ENCODE measurements at places on chromosomes 5 and 9.

- DNase-seq, result no peak
Observed at GRCh38 chr9:103757062-103757461, 337.0 kb upstream of the SMC2 start.

GRCh38 chr9:91240596-91241165, 121.0 kb downstream of the AUH start:
- DNase-seq, result no peak

DNA sequence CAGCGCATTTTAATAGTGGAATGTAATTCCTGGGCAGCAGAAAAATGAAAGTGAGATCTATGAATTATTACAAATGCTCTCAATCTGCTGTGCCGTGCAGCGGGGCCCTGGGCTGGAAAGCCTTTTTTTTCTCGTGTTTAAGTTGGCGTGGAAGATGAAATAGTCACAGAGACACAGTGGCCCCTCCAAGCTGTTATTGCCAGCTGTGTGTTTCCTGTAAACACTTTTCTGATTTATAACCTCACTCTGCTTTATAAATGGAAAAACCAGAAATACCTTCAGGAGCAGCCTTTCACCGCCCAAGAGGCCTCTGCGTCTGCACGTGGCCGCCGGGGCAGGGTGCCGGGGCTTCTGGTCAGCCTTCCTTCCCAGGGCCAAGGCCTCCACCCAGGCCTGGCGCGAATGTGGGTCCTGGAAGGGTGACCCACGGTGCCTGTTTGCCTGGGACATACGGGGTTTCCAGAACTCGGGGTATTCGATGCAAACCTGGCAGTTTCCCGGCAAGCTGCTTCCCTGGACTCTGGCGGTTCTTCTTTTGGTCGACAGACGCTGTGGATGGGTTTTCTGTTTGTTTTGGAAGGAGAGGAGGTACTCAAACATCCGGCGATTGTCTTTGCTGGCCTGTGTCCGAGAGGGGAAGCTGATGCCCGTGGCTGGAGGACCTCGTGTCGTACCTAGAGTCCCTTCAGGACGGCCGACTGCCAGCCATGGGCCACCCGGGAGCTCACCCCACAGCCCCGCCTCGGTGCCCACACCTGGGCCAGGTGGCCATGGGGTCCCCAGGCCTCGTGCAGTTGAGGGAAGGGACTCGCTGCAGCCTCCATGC, 256.7 kb downstream of the PARP8 start:
- DNase-seq, result no peak

GRCh38 chr9:98594546-98595160, 114.1 kb downstream of the GABBR2 start:
- DNase-seq, result no peak

- DNase-seq, result peak; percentile 23
Observed at GRCh38 chr5:158534203-158534602, 565.5 kb downstream of the EBF1 start.

GRCh38 chr5:80266566-80266965, 10.7 kb upstream of the SERINC5 start:
- DNase-seq, result no peak

DNA sequence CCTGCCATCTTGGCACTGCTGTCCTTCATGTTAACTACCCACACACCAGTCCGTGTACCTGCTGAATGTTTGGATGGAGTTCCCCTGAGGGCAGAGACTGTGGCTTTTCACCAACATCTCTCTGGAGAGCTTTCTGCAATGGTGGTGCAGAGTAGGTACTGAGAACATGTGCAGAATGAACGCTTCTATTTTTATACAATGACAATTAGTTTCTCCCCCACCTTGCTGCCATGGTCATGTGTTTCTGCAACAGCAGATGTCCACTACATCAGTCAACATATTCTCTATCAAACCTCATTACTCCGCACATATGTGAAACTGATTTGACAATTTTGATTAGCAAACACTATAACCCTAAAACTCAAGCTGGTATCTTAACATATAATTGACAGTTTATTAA, 14.5 kb downstream of the PTCH1 start:
- DNase-seq, result no peak

DNA sequence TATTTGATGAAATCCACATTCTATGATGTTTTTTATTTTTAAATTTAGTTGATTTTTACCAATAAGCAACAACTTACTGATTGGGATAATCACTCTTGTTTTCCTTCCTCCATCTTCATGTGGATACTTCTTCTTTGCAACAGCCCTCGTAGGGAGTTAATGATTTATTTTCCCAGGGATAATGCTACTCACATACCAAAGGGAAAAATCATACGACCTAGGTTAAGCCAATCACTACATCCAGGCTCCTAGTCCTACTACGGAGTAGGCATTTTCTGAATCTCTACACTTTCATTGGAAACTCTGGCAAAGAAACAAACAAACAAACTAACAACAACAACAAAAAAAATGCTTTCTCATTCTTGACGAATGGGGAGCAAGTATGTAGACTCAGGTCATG, 663.4 kb downstream of the PTPRD start:
- DNase-seq, result no peak

DNA sequence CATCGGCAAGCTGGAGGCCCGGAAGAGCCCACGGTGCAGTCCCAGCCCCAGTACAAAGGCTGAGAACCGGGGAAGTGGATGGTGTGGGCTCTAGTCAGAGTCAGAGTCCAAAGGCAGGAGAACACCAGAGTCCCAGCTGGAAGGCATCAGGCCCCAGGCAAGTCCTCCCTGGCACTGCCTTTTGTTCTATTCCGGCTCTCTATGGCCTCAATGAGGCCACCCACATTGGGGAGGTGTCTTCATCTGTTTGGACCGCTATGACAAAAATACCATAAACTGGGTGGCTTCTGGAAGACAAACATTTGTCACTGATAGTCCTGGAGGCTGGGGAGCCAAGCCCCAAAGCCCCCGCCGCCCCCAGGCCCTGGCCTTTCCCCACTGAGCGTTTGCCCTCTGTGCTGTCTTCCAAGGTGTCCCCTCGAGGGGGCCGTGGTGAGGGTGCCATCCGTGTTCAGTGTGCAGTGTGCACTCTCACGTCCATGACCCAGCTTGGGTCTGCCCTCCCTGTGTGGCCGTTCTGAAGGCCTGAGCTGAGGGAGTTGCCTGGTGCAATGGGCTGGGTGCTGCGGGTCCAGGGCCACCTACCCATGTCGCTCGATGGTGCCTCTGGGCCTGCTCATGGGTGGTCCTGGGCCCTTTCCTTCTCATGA, 99.1 kb upstream of the PPP1R26 start:
- DNase-seq, result no peak

DNA sequence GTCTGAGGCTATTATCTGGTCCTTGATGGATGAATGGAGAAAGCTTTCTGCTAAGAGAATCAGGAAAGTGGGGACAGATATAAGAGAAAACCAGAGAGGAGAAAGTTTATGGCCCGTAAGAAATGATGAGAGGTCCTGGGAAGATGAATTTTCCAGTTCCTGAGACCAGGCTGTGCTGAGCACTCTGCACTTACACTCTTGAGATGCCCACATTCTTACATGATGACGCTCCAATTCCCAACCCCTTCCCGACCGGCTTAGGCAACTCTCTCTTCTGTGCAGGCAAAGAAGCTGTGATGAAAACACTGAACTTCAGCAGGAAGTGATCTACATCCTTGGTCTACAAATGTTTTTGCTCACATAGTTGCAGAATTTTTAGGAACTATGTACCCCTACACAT, 417.0 kb downstream of the ARHGEF28 start:
- no peak for DNase-seq

GRCh38 chr5:98923966-98924365, 4.8 kb downstream of the CHD1 start:
- no peak for DNase-seq

GRCh38 chr9:135306699-135307098, 172.9 kb upstream of the PPP1R26 start:
- no peak for DNase-seq

DNA sequence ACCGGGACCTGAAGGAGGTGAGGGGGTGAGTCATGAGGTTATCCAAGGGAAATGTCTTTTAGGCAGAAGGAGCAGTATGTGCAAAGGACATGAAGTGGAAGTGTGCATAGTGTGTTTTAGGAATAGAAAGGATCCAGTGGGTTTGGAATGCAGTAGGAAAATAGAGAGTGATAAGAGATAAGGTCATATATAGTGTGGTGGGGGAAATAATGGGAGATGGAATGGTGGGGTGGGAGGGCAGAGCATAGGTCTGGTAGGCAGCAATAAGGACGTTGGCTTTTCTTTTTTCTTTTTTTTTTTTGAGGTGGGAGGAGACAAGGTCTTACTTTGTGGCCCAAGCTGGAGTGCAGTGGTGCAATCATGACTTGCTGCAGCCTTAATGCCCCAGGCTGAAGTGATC, 17.8 kb downstream of the SNX24 start:
- no peak for DNase-seq

GRCh38 chr9:134130503-134131375, 5.1 kb upstream of the WDR5 start:
- no peak for DNase-seq

GRCh38 chr5:93343570-93343969, 237.4 kb downstream of the NR2F1-AS1 start:
- DNase-seq, result no peak

DNA sequence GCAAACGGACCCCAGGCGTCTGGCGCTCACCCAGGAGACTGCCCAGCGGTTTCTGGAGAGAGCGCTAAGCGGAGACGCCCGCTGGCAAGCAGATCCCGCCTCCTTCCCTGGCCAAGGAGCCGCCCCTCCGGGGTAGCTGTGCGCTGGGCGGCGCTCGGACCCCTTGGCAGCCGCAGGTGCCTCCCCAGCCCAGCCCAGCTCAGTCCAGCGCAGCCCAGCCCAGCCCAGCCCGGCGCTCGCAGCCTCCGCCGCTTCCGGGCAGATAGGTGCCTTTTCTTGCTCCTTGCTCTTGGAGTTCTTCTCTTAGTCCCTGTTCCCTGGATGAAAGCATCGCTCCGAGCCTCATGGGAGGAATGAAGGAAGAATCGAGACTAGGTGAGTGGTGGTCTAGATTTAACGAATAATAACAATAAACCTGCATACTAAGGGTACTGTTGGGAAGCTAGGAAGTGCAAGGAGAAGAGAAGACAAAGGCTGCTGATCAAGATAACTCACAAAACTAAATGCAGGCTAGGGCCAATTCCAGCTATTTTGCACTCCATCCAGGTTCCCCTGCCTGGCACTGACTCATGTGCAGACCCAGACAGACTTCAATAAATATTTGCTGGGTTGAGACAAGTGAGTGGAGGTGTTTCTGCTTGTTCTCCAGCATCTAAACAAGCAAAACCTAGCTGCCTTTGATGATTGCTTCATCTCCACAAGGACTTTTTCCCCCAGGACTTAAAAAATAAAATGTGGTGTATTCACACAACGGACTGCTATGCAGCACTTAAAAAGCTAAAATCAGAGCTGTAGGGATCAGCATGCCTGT, at the start of gene STK32A:
TSS of gene STK32A (plus strand) at position 202 of the 811 bp plus-strand sequence. CDS start 4,609 bp downstream, outside the sequence.
- peak; percentile 87 for DNase-seq

GRCh38 chr9:92188969-92189781, 74.0 kb upstream of the SPTLC1 start:
- DNase-seq, result no peak

DNA sequence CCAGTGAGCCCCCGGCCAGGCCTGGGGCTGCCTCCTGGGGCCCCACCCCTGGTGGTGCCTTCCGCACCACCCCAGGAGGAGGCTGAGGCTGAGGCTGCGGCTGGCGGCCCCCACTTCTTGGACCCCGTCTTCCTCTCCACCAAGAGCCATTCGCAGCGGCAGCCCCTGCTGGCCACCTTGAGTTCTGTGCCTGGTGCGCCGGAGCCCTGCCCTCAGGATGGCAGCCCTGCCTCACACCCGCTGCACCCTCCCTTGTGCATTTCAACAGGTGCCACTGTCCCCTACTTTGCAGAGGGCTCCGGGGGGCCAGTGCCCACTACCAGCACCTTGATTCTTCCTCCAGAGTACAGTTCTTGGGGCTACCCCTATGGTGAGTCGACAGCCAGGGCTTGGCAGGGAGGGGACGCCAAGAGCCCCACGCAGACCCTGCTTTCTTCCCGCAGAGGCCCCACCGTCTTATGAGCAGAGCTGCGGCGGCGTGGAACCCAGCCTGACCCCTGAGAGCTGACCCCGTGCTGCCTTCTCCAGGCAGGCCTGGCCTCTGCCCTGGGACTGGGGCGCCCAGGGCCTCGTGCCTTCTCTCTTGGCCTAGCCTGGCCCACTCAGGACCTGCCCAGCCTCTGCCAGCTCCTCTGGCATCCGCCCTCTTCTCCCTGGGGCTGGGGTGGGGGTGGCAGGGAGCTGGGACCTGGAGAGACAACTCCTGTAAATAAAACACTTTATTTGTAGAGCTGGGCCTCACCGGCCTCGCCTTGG, 4.0 kb upstream of the EHMT1 start:
- DNase-seq, result no peak

- peak; percentile 6 for DNase-seq
Observed at GRCh38 chr9:90053027-90053426, 448.2 kb downstream of the GADD45G start.

DNA sequence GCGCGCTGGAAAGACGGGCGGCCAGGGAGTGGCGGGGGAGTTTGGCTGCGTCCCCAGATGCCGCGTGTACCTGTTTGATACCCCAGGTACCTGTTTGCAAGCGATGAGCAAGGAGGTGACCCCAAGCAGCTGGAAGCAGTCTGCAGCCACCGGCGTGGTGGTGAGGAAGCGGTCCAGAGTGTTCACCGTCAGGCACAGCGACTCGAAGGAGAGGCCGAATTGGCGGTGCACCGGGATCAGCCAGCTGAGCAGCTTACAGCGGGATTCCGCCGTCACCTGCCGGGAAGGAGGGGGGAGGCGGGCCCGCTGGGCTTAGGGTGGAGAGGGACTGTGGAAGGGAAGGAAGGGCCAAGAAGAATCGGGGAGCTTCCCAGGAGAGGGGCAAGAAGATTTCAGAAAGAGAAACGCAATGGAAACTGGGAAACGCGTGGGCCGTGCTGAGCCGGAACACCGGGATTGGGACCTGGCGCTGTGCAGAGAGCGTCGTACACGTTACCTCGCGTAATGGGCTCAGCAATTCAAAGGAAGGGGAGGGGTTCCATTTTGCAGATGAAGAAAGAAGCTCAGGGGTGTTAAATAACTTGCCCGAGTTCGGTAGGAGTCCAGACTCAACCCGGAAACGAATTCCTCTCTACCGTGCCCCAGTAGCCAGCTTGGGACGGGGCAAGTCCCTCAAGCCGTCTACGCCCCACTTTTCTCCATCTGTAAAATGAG, 980 bp downstream of the CCNO start:
- peak; percentile 64 for DNase-seq

DNA sequence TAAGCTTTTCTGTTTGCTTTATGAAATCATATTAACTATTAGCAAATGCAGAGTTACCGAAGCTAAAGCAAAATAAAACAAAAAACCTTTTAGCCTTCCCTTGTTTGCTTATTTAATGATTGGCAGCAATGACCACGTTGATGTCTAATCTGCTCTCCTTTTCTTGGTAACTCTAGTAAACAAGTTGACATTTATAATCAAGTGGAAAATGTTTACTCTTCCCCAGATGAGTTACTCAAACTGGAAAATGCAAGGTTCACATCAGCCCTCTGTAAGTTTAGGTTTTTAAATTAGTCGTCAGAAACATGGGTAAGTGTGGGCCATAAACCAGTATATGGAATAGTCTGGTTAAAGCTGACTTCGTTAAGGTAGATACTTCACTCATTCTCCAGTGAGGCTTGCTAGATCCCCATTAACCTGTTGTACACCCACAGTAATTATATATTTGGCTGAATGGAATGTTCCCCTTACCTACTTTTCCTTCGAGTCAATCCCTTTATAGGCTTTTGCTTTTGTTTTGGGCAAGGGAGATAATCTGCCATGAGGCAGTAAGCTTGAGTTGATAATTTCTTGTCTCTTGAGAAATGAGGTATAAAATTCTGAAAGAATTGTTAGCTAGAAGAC, 100.9 kb downstream of the GDNF start:
- DNase-seq, result no peak

GRCh38 chr5:16909464-16909863, 26.6 kb downstream of the MYO10 start:
- no peak for DNase-seq

- DNase-seq, result peak; percentile 48
Observed at GRCh38 chr5:64612344-64612961, 77.8 kb upstream of the SHISAL2B start.

GRCh38 chr9:136693490-136694162, 6.4 kb upstream of the AGPAT2 start:
- DNase-seq, result peak; percentile 48
